ENCODE measurements at places on chromosomes 1 and 21.

DNA sequence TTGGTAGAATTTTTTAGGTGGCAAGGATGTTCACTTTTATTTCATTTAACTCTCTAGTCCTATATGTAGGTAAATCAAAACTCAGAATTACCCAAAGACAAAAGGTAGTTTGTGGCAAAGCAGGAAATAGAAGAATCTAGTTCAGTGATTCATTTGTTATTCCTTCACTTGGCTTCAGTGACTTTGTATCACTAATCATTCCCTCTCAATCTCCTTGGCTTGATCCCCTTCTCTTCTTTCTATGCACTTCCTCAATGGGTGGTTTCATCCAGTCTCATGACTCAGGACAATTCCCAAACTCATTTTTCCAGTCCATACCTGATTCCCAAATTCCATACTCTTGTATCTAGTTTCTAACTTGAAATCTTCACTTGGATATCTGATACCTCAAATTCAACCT is 64.9 kb downstream of the PRKACB start:
- no peak for DNase-seq

DNA sequence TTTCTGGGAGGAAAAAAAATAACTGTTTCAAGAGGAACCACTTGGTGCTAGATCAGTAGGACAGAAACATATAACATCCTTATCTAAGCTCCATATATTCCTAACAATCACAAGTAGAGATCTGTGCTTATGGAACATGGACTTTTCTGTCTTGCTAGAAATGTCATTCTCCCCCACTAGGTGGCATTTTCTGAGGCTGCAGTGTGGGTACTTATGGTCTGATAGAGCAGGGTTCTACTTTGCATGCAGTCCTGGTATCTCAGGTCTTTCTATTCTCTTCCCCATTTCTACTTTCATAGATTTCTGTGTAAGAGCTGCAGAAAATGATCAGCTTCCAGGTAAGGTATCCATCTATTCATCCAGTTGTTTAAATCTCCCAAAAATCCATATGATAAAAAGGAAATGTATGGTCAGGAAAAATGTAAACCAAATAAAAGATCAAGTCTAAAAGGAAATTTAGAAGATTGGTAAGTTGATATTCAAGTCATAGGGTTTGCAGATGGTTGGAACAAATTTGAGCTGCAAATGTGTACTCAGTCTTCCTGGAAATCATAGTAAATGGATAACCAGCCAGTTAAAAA is 1.5 kb downstream of the ZNF684 start:
- peak; percentile 53 for DNase-seq

DNA sequence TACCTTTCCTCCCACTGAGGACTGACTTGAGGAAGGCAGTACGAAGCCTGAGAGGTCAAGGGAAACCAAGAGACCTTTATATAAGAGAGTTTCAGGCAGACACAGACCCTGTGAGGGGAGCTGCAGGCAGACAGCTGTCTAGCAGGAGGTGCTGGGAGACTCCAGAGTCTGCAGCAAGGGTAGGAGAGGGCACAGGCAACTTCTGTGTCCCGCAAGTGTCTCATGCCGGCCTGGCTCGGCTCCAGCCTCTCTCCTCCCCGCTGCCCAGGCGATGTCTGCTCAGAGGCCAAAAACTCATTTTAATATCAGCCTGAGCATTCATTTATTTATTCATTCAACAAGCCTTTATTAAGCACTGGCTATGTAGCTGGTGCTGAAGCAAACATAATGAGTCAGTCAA is 83.0 kb downstream of the KIRREL1 start:
- no peak for DNase-seq

DNA sequence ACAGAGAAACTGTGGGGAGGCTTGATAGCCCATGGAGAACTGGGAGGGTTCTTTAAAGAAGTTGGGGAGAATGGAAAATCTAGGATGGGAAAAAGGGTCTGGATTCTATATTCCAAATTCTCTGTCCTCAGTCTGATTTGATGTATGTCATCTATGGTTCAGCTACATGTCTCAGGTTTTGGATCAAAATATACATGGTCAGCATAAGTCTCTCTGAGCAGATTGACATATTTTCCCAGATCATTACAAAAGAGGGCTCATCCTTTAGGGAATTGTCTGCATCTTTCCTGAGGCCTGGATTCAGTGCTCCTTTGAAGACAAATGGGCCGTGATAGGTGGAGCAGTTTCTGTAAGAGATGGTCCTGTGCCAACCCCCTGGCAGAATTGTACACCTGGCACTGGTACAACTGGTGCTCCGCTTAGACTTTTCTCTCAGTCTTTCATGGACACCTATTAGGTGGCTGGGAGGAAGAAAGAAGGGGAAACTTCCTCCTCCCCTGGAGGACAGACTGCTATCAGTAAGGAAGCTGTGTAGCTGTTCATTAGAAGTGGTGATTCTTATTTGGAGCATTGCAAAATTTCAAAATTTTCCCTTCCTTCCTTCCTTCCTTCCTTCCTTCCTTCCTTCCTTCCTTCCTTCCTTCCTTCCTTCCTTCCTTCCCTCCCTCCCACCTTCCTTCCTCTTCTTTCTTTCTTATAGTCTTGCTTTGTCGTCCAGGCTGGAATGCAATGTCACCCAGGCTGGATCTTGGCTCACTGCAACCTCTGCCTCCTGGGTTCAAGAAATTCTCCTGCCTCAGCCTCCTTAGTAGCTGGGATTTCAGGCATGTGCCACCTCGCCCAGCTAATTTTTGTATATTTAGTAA is 26.1 kb upstream of the RGL1 start:
- DNase-seq, result no peak

GRCh38 chr1:184395370-184395769 is 8.5 kb downstream of the C1orf21 start:
- DNase-seq, result no peak

DNA sequence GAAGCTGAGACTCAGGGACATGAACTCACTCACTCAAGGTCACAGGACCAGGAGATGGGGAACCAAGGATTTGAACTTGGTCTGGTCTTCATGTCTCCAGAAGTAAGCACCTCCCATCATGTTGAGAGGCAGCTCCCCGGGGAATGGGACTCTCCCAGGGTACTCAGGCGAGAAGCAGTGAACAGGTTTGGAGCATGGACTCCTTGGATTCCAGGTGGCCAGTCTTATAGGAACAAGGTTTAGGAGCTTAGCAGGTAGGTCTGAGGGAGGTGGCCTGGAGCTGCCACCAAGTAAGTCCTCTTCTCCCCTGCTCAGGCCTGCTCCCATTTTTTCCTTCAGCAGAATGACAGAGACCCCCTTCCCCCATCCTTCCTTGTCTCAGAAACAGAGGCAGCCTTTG is 14.9 kb upstream of the ARHGEF10L start:
- DNase-seq, result no peak

- DNase-seq, result no peak
These were observed 155.8 kb downstream of the RYR2 start for GRCh38 chr1:237197470-237198425.

- no peak for DNase-seq
These were observed 40.1 kb downstream of the BCAR3 start for GRCh38 chr1:93641527-93641926.

- no peak for DNase-seq
These were observed 100.8 kb downstream of the PBX1 start for GRCh38 chr1:164659621-164660411.

- peak; percentile 82 for DNase-seq
These were observed 21.7 kb downstream of the INTS3 start for GRCh38 chr1:153749408-153750005.

DNA sequence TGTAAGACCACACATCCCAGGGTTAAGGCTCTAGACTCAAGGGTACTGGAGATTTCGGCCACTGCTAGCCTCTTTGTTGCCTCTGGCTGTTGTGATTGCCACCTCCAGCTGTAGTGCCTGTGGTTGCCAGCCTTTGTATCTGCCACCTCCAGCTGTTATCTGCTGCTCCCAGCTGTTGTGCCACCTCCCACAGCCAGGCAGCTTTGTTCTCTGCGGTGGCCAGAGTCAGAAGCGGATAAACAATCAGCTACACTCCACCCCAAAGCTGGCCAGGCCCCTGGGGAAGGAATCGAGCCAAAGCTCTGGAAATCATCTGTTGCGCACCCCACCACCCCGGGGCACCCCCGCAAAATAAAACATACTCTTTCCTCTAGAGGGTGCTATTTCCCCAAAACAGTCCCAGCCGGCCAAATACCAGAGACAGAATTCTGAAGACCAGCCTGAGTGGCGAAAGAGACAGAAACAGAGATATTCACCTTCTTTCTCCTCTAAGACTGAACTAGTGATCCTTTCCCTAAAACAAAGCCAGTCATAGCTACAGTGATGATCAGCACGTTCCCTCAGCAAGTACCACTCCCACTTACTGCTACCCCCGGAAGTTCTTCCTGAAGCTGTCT is 14.8 kb upstream of the PIGM start:
- DNase-seq, result no peak

DNA sequence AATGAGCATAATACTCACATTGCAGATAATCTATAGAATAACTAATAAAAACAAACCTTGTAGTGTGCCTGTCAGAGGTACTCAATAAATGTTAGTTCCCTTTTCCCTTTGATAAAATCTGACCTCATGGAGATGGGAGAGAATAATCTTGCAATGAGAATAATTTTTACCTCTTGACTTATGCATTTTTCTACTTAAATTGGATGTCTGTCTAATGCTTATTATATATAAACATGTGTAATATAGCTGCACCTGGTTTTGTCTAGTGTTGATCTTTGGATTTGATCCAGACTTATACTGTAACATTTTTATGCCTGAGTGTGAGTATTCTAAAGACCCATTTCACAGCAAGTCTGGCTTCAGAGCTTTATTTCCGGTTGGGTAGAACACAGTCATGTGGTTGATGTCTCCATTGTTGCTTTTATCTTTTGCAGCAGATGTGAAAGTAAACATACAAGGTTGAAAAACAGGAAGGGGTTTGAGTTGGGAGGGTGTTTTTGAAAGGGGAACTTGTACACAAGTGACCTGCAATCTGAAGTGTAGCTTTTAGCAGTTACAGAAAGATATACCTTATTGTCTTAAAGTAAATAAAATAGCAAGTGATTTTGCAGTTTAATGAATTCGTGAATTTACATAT is 12.4 kb downstream of the EPB41 start:
- DNase-seq, result peak; percentile 16

DNA sequence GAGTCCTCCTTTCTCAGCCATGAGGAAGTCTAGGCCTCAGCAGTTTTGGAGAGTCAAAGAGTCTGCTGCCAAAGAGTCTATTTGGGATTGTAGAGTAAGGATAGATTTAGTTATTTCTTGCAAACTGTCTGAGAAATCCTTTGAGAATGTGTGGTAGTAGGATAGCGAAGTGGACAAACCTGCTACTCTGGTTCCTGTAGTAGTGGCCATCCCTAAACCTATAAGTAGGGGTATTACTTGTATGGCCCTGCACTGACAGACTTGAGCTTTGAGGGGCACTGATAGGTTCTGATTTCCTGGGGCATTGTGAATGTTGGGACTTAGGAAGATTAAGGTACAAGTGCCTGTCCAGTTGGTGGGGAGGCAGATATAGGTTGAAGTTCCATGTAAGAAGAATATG is 115.9 kb upstream of the SGIP1 start:
- no peak for DNase-seq

DNA sequence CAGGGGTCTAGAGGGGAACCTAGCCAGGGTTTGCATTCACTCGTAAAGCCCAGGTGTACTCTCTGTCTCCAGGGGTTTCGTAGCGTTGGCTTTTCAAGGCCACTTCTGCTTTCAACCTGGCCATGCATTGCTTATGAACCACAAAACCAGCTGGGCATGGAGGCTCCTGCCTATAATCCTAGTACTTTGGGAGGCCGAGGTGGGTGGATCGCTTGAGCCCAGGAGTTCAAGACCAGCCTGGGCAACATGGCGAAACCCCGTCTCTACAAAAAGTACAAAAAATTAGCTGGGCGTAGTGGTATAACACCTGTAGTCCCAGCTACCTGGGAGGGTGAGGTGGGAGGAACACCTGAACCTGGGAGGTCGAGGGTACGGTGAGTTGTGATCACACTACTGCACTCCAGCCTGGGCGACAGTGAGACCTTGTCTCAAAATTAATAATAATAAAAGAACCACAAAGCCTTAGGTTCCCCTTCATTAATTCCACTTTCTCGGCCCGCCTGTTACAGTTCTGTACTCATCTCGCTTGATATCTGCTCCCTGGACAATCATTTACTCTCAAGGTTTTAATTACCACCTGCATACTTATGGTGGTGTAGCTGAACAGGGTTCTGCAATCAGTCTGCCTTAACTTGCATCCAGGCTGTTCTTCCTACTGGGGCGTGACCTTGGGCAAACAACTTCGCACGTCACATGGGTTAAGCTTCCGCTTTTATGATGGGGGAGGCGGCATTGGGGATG is 6.1 kb downstream of the SLC16A4 start:
- no peak for DNase-seq

DNA sequence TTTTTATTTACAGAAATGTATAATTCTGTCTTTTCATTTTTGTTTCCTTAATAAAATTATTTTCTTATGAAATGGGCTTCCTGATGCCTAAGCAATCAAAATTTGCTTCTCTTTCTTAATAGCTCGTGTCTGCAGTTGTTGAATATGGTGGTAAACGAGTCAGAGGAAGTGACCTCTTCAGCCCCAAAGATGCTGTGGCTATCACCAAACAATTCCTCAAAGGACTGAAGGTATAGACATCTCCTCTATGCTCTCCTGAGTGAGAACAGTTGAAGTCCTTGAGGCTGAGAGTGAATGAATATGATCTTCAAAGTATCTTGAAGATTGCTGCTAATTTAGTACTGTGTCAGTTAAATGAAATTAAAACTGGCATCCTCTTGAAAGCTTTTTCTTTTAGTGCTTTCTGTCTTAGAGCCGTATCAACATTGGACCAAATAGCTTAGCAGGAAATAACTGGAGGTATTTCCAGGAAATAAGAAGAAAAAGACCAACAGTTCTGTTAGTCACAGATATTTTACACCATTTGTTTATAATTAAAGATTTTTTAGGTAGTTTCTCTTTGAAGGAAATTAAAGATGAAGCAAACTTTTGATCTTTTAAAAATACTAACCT is 24.7 kb downstream of the VPS45 start:
- no peak for DNase-seq

DNA sequence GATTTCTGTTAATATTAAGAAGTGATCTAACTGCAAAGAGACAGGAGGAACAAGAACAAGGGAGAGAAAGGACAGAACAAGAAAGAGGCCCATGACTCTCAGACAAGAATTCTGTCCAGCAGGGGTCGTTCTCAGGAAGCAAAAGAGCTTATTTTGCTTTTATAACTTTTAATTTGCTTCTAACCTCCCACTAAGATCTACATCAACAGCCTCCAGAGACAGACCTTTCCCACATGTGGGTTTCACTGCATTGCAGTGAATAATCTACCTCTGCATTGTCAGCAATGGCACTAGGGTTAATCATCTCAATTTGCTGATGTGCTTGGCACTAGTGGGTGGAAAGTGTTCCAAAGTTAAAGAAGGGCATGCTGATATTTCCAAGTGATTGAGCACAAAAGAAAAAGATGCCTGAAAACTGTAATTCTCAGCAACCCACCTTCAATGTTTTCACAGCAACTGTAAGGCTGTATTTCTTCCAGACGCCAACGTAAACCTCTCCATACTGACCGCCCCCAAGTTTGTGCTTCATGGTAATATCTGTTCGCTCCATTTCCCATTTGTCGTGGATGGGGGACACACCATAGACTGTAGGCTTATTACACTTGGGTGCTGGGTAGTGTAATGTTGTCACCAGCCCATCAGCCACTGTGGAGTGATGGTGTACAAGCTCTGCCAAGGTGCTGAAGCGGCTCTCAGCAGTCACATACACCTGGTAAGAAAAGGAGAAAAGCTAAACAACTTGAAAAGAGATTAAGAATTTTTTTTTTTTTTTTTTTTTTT is 39.5 kb downstream of the TOR3A start:
- DNase-seq, result no peak

- DNase-seq, result no peak
These were observed 22.0 kb downstream of the TNFRSF1B start for GRCh38 chr1:12188657-12189327.

Data from T-helper 2 cell (primary cell).